ENCODE measurements at places on chromosomes 1 and 21. TPM values are rescaled to one million over a fixed set of nuclear protein-coding genes. Genes with fewer than 3 reads are reported as not detected.

DNA sequence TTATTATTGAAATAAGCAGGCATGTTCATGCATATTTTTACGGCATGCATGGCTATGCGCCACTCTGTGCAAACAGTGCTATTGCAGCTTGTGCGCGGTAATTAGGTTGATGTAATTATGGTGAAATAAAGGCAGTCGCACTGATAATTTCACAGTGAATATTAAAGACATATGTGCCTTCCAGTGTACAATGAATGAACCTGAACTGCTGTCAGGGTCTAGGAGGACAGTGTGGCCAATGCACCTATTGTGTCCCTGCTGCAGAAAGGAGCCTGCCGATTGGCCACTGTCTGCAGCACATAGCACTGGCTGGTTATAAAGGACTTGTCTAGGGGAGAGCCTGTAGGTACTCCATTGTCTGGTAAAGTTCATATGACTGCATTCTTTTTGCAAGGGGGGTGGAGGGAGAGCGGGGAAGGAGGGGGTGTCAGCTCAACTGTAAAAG is 340.4 kb downstream of the USP25 start:
- DNase-seq = peak; percentile 18

DNA sequence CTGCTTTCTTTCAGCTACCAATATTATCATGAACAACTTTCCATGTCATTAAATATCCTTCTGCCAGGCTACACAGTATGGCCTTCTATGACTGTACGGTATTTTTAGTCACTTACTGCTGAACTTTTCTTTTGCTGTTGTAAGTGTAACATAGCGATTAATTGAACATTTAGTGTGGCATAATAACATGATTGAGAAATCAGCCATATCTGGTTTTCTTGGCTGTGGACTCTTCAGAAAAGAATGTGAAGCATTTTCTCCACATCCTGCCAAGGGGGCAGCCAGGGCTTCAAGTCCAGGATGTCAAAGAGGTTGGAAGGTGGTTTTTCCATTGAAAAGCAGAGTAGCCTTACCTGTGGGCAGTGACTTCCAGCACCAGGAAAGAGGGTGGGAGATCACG is 8.8 kb upstream of the AHCYL1 start:
- DNase-seq = peak; percentile 77

- no peak for DNase-seq
These were observed 89.5 kb upstream of the PLXNA2 start for GRCh38 chr1:208333676-208334075.

GRCh38 chr1:7888248-7889081 is 35.6 kb upstream of the UTS2 start:
- peak; percentile 9 for DNase-seq

DNA sequence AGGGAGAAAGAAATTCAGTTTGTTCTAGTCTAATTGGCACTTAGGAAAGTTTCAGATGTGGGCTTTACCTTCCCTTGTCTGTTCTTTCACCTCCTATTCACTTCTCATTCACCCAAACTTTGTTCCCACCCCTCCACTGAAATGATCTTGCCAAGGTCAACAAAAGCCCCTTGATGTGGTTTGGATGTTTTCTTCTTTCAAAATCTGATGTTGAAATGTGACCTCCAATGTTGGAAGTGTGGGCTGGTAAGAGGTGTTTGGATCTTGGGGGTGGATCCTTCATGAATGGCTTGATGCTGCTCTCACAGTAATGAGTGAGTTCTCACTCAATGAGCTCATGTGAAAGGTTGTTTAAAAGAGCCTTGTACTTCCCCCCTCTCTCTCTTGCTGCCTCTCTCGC is 379.3 kb downstream of the HHIPL2 start:
- no peak for DNase-seq

GRCh38 chr21:29730281-29730680 is 209.5 kb downstream of the GRIK1 start:
- no peak for DNase-seq

GRCh38 chr1:67166196-67166595 is at the start of gene IL23R:
TSS of gene IL23R (plus strand) at chr1:67166454. CDS start at chr1:67168121, 1,667 bp downstream.
- DNase-seq = no peak

DNA sequence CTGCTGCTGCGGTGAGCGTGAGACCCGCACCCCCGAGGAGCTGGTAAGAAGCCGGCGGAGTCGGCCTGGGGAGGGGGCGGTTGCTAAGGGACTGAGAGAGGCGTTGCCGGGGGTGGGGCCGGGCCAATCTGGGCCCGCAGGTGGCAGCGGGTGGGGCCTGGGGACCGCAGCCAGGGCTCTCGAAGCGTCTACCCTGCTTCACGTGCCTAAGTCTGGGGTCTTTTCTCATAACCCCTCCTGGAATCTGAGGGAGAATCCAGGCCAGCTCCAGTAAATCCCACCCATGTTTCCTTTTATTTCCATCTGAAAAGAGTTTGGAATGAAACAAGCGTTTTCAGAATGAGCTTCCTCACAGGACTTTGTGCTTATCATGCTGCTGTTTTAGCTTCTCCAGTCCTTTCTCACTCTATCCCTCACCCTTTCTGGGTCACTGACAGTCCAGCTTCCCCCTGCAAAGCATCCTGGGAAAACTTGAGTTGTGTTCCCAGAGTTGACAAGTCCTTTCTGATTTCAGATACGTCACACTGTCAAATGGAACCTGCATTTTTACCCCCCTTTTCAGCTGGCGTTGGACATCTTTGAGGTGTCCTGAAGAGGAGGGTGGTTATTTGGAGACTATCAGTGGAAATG is 431 bp downstream of the CLCN6 start:
- no peak for DNase-seq

GRCh38 chr1:206021626-206022365 is 1.9 kb downstream of the CTSE start:
- no peak for DNase-seq

DNA sequence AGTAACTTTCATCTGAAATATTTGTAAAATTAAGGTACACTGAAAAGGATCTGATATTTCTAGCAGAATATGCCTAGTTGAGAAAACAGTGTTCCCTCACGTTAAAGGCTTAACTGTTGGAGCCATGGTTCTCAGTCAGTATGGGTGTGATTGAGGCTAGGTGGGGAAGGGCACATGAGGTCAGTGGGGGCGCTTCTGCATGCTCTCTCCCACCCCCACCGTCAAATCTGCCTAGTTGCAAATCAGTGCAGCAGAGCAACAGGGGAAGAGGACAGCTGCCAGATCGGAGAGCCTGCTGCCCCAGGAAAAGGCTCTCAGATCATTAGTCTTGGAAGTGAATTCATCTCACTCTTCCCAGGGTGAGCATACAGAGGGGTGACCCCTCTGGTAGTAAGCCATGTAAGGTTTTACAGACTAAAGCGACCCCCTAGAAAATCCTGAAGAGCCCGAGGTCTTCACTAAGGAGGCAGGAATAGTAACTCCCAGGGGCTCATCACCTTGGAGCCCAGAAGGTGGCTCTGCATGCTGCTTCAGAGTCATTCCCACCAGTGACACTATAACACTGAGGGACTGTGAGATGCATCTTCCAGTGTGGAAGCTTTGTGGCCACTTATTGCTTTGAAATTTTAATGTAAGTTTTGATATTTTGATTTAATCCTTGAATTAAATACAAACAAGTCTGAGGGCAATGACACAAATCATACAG is 83.1 kb upstream of the BARHL2 start:
- no peak for DNase-seq

DNA sequence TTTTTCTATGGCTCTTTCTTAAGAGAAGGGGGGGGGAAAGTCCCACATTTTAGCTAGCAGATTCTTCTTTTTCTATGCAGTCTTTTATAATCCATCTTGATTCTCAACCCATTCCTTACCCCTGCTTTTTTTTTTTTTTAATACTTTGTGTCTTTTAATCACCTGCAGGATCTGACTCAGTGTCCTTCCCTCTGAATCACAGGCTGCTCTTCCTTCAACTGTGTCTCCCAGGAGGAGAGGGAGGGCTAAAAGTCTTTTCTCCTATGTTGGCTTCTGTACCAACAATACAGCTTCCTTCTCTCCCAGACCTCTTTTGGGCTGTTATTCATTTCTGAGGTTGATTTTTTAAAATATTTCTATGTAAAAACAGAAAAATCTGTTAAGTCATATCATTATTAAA is 686.2 kb downstream of the ADGRL2 start:
- DNase-seq = no peak

Gene NR5A2
- total RNA-seq = 0.06 TPM

Gene FAM72D
- 3.8 TPM for total RNA-seq

Gene SDC3
- 16.7 TPM for total RNA-seq

Measured in H4 (cell line).